Activated CD4-positive, alpha-beta T cell treated with anti-CD3 and anti-CD28 coated beads, Interleukin-2, amount 10 ng/mL, durations not matched to agents 24 days and 14 days (primary cell): ENCODE measurements at places on chromosomes 16 and 17.

DNA sequence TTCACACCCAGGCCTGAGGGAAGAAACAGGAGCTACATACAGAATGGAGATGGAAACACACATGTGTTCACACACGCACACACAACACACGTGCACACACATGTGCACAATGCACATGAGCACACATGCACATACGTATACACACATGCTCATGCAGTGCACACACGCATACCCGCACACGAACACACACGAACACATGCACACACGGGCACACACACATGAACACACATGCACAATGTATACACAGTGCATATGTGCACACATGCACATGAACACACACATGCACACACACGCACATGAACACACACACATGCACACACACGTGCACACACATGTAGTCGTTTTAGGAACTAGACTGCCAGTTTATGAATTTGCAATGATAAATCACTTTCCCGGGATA lies 49.3 kb upstream of the CDR2 start:
- DNase-seq, result no peak

- no peak for DNase-seq
Observed at GRCh38 chr16:83653785-83654184, 154.0 kb upstream of the HSBP1 start.

- no peak for DNase-seq
Observed at GRCh38 chr16:48105456-48105855, 50.3 kb downstream of the ABCC12 start.

DNA sequence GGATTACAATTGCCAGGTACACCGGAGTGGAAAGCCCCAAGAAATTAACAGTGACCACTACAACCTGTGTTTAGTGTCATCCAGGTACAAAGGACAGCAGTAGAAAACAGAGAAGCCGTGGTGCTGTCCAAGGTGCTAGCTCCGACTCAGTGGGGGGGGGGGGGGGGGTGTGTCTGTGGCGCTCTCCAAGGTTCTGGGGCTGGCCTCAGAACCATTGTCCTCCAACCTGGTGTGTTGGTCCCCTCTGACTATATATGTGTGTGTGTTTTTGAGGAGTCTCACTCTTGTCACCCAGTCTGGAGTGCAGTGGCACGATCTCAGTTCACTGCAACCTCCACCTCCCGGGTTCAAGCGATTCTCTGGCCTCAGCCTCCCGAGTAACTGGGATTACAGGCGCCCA lies 5.8 kb upstream of the ZNF23 start:
- DNase-seq, result peak; percentile 77

GRCh38 chr17:65027305-65027704 lies 29.2 kb downstream of the GNA13 start:
- peak; percentile 83 for DNase-seq

DNA sequence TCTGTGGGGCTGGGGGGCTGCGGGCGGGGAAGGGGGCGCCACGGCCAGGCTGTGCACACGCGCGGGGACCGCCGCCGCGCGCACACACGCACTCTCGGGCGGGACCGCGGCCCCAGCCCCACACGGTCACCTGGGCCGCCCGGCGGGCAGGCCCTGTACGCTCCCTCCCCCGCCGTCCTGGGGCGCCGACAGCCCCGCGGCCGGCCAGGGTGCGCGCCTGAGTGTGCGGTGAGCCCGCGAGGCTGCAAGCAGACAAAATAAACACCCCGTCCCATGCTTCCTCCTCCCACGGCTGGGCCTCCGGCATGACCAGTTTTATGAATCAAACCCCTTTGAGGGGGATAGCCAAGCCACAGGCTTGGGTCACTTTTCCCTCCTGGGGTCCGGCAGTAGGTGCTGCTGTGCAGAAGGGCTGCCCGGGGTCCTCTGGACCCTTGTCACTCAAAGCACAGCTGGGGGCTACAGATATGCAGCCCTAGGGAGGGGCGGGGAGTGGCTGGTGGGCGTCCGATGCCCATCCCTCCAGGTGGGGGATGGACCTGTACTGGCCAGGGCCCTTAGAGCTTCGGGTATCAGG lies 441 bp downstream of the VASN start:
- DNase-seq, result peak; percentile 76

DNA sequence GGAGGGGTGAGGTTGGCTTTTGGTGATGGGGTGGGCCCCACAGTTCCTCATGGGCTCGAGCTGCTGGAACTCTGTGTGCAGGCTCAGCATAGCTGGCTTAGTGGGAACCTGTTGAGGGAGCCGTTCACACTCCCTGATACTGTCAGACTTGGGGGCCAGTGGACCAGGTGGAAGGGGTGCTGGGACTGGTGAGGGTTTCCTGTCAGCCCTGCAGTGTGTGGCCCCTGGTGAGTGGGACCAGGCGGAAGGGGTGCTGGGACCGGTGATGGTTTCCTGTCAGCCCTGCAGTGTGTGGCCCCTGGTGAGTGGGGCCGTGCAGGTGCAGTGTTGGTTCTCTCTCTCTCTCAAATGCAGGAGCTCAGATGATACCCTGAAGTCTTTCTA lies 45.1 kb upstream of the ZNF750 start:
- peak; percentile 79 for DNase-seq

- no peak for DNase-seq
Observed at GRCh38 chr16:88276591-88276990, 106.2 kb upstream of the ZNF469 start.

GRCh38 chr17:7241783-7242716 lies at the start of gene GABARAP:
Gene GABARAP (minus strand): TSS chr17:7242449. CDS start chr17:7242330, 119 bp downstream.
- DNase-seq, result peak; percentile 97

DNA sequence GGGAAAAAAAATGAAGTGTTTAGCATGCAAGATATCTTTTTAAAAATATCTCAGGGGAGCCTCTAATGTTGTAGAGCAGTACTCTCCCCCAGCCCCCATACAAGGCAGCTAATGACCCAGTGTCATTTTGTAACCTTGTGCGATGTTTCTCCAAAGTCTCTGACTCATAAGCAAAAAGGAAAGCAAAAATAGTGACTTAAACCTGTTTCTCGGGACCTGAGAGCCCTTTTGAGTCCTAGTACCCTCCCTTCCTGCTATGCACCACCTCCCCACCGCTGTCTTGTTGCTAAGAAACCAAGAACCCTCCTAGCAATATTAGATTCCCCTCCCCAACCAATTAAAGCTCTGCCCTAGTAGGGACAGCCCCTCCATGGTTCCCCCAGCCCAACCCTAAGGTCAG lies 2.8 kb downstream of the MYCBPAP start:
- peak; percentile 91 for DNase-seq
